ENCODE measurements at places on chromosomes 16 and 17.

DNA sequence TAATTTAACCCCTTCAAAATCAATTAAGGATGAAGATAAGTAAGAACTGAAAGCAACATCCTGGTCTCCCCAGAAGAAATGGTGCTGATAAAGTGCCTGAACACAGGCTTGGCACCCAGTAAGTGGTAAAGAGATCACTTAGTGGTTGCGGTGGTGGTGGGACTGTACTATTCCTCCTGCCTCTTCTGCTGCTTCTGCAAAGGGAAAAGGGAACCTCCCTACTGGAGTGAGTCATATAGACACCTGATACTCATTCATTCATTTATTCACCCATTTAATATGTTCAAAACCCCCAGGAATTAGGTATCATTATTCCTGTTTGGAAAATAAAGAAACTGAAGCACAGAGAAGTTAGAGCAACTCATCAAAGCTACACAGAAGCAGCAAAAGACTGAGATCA lies 60.6 kb downstream of the CDYL2 start:
- DNase-seq, result no peak

DNA sequence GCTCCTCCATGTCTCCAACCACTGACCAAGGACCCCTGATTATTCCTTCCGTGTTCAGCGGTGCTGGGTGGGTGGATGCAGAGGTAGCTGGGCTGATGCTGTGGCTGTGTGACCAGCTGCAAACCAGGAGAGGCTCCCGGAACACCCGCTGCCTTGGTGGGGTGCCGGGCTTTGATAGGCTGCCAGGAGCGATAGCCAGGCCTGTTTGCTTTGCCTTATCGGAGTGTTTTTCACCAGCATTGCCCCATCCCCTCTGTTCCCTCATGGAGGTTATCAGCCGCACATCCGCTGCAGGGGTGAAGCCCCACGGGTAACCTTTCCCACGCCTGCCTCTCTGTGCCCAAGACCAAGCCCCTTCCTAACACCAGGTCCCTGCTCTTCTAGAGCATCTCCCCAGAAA lies 354.3 kb downstream of the C16orf95 start:
- DNase-seq, result no peak

DNA sequence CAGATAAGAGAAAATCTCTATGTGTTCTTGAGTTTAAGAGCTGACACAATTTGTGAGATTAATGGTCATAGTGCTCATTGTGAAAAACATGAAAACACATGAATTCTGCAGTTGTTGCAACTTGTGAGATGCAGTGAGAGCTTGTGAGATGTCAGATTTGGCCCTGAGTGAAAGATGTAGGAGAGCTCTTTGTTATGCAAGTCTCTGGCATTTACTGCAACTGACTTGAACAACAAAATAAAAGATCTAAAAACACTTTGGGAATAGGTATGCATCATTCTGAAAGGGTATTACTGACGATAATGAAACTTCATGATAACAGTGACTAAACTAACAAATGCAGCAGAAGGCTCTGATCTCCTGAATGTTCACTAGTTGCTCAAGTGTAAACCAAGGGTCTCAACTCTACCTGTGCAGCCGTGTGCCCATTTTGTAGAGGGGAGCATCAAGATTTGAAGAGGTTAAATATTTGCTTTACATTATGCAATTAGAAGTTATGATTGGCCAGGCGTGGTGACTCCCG lies 50.8 kb upstream of the SMIM36 start:
- DNase-seq, result no peak

- no peak for DNase-seq
These were observed 794 bp downstream of the SMG6 start for GRCh38 chr17:2302778-2303203.

GRCh38 chr16:89473136-89473712 lies 17.1 kb downstream of the ANKRD11 start:
- DNase-seq, result no peak

DNA sequence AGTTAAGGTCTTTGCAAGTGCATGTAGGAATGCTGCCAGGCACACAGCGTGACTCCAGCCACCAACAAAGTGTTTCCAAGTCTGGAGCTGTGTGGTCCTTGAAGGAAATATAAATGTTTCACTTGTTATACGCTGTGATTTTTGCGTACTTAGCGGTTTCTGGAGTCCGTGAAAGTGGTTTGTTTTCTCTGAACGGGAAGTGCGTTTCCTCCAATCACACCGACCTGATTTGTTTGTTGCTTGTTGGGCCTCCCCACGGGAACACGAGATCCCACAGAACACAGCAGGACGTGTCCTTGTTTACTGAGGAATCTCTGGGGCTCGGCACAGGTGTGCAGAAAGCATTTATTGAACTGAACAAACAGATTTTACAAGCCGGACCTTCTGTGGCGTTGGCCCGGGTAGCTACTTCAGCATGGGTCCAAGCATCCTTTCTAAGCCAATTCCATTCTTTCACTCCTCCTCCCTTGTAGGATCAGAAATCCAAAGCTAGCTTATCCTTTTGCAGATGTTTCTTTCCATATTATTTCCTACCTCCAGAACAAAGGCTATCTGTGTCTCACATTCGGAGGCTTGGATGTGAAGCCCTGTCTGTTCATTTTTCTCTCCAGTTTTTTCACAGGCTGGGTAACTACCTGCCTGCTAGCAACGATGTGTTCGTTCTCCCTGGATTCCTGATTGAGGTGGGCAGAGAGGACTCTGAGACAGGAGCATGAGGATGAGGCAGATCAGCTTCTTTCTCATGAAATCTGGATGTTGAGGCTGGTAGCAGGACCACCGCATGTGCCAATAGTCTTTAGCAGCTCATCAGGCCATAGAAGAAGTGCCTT lies 44.6 kb downstream of the ABAT start:
- DNase-seq, result no peak

GRCh38 chr16:27646806-27647205 lies 96.9 kb downstream of the KATNIP start:
- DNase-seq, result no peak

DNA sequence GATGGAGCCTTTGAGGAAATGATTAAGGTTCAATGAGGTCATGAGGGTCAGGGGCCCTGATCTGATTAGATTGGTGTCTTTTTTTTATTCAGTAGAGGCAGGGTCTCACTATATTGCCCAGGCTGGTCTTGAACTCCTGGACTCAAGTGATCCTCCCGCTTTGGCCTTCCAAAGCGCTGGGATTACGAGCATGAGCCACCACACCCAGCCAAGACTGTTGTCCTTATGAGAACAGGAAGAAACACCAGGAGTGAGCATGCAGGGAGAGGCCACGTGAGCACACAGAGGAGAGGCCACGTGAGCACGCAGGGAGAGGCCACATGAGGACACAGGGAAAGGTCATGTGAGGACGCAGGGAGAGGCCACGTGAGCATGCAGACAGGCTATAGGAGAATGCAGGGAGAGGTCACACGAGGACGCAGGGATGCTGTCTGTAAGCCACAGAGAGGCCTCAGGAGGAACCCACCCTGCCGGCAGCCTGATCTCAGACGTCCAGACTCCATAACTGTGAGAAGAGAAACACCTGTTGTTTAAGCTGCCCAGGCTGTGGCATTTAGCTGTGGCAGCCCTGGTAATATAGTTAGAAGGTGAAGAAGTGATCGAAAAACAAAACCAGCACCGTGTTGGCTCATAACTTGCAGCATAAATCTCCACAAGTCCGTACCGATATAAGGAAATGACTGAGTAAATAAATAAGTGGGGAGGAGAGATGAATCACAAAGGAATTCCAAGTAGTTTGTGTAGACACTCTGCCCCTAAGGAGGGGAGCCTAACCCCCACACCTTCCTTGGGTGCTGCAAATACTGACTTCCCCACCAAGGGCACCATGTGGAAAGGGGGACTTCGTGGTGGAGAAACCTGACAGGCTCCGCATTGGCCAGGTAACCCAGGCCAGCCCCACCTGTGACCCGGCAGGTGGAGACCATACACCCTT lies 14.6 kb upstream of the CSNK1D start:
- DNase-seq, result no peak

DNA sequence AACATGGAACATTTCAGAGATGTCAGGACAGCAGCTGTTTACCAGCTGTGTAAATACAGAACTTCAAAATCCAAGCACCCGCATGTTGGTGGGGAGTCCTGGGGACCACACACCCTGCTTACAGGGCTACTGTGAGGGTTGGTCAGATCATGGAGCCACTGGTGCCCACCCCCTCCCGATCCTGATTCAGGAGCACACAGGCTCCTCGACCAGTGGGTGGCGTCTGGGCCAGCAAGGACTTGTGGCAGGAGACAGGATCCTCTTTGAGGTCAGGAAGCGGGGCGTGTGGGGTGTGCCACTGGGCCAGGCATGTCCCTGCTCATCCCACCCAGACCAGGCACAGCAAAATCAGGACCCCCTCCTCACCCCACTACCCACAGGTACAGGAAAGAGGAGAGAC lies 83.6 kb downstream of the SDK2 start:
- no peak for DNase-seq

GRCh38 chr16:5482256-5482655 lies 384.7 kb upstream of the EEF2KMT start:
- DNase-seq, result no peak

- no peak for DNase-seq
These were observed 73.3 kb upstream of the DHX40 start for GRCh38 chr17:59492091-59492451.

DNA sequence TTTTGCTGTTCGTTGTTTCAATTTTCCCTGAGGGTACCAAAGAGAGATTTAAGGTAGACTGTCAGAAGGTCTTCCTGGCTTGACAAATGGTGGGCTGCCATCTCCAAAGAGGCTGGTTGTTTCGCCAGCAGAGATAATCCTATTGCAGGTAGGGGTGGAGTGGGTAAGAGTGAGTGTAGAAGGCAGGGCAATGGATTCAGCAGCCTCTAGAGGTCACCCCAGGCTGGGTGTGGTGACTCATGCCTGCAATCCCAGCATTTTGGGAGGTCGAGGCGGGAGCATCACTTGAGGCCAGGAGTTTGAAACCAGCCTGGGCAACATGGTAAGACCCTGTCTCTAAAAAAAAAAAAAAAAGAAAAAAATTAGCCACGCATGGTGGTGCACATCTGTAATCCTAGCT lies 34.6 kb downstream of the DCAKD start:
- no peak for DNase-seq

GRCh38 chr16:61792194-61792909 lies 243.9 kb downstream of the CDH8 start:
- no peak for DNase-seq

- no peak for DNase-seq
These were observed 344.6 kb downstream of the SOX9 start for GRCh38 chr17:72465191-72466024.

GRCh38 chr16:16857603-16858283 lies 478.8 kb downstream of the NPIPA7 start:
- no peak for DNase-seq

GRCh38 chr16:86716649-86717048 lies 138.3 kb downstream of the FOXL1 start:
- no peak for DNase-seq

DNA sequence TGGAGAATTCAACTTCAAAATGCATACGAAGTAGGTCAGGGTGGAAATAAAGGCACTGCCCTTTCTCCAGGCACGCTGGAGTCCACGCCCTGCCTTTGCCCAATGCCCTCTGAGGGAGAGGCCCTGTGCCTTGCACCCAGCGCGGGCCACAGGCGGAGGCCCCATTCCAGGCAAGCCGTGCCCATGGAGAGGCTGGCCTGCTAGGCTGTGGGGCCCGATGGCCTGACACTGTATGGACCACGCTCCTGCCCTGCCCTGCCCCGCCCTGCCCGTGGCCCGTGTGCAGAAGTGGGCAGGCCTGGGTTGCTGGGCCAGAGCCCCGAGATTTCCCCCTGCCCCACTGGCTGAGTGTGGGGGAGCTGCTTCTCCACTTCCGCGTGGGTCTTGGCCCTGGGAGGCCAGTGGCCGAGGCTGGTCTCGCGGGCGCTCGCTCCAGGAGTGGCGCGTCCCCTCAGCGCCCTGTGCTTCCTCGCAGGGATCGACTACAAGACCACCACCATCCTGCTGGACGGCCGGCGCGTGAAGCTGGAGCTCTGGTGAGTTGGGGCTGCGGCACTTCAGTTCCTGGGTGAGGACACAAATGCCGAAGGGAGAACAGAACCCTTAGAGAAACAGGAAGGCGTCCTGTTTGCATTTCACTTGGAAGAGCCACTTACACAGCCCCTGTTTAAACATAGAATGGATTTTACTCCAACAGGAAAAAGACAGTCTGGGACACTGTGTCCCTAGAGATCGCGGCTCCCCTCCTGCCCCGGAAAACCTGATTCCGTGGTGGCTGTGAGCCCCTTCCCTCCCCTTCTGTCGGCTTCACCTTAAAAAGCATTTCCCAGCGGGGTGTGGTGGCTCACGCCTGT lies 13.8 kb upstream of the WFIKKN1 start:
- DNase-seq, result no peak

GRCh38 chr17:10640475-10640874 lies 16.6 kb downstream of the MYH3 start:
- DNase-seq, result no peak

DNA sequence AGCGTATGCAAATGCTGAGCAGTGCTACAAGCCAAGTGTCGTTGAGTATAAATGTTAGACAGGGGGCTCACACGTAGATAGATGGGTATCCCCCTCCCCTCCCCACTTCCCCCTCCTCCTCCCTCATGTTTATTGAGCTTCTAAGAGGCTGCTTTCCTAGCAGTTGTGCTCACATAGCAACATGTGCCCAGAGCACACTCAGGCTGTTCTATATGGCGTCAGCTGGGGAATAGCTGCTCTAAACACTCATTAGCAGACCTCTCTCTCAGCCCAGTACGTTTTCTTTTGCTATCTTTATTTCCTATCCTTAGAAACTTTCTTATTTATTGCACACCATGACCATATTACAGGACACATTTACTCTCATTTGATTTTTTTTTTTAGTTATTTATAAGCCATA lies 1.8 kb downstream of the KCNJ2 start:
- DNase-seq, result no peak

GRCh38 chr17:73625991-73626673 lies 18.1 kb downstream of the SDK2 start:
- DNase-seq, result no peak

DNA sequence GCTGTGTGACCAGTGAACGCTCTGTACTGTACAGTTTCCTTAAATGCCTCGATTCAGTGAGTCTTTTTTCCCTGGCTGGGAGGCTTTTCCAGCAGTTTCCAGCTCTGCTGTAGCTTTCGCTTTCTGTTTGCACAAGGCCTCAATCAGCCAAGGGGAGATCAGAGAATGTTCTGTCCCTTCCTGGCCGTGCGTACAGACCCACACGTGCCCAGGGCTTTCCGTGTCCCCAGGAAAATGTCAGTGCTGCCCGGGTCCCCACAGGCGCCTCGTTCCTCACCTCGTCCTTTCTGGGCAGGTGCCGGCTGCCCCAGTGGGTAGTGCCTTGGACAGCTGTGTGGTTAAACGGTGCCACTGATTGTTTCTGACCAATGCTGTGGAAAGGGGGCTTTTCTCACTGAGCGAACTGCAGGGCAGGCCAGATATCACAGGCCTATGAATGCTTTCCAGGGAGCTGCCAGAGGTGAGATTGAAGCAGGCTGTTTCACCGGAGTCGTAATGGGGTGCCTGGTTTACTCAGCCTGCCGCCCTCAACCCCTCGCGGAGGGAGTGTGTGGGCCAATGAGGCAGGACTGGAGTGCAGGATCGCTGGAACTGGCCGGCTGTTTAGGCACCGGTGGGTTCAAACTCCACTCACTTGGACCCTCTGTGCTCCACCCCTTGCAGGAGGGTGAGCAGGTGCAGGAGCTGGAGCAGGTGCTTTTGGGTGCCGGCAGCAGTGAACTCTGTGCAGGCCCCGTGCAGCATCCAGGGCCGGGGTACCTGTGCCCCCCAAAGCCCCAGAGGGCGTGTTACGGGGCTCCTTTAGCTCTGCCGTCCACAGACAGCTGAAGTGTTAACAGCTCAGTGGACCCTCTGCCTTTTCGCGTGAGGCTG lies 44.4 kb downstream of the ZNF778 start:
- DNase-seq, result no peak

Measured in KG1 (cell line).